ENCODE measurements at places on chromosomes 12 and 14.

DNA sequence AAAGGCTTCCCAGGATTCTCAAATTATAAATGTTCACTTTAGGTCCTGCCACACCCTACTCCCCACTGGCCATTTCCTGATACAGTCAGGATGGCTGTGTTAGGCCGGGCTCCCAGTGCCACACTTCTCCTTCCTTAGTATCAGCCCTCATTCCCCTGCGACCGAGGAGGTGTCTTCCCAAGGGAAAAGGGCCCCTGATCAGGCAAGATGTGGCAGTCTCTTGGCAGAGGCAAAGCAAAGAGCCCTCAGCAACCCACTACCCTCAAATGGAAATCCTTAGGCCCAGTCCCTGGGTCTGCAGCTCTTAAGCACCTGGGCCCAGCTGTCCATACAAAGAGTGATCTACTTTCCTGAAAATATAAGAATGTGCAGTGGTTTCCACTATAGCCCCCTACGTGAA is 96.5 kb upstream of the VASH1 start:
- DNase-seq, result no peak

- DNase-seq, result no peak
Measured at GRCh38 chr12:76417116-76417515, 68.9 kb upstream of the BBS10 start.

DNA sequence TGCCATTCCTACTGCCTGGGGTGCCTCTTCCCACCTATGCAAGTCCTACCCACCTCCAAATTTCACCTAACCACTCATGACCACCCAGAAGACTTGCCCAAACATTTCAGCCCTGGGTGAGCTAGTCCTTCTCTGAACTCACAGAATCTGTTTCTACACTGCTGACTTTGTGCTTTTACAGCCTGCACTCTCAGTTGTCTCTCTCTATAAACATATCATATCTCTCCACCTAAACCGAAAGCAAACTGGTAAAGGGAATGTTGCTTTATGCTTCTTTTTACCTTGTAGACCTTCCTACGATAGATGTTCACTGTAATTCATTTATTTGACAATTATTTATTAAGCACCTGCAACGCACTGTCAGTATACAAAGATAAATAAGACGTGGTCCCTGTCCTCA is 38.1 kb upstream of the RNASE3 start:
- no peak for DNase-seq

- DNase-seq, result no peak
Measured at GRCh38 chr12:40012711-40013110, 93.2 kb downstream of the SLC2A13 start.

- no peak for DNase-seq
Measured at GRCh38 chr14:61591862-61592261, 103.5 kb upstream of the HIF1A start.

GRCh38 chr12:115640929-115641328 is 636.6 kb downstream of the MED13L start:
- DNase-seq, result no peak
